ENCODE measurements at places on chromosomes 3 and 15. TPM values are rescaled to one million over a fixed set of nuclear protein-coding genes. Genes with fewer than 3 reads are reported as not detected.

DUOX1 gene
- 0.32 TPM for total RNA-seq

WDR73 gene
- 26.0 TPM for total RNA-seq

SIDT1 gene
- total RNA-seq, result not detected

GOLGA6L10 gene
- total RNA-seq, result under 0.01 TPM

PPP1R14D gene
- total RNA-seq, result not detected

REC114 gene
- total RNA-seq, result not detected

CLEC3B gene
- 45.4 TPM for total RNA-seq

CCR1 gene
- not detected for total RNA-seq

BBS4 gene
- total RNA-seq, result 13.4 TPM

GRCh38 chr15:33132722-33133345, 61.7 kb downstream of the FMN1 start:
- peak; percentile 72 for DNase-seq

- DNase-seq, result peak; percentile 9
These were observed 403.5 kb downstream of the SHQ1 start for GRCh38 chr3:72444656-72445223.

DNA sequence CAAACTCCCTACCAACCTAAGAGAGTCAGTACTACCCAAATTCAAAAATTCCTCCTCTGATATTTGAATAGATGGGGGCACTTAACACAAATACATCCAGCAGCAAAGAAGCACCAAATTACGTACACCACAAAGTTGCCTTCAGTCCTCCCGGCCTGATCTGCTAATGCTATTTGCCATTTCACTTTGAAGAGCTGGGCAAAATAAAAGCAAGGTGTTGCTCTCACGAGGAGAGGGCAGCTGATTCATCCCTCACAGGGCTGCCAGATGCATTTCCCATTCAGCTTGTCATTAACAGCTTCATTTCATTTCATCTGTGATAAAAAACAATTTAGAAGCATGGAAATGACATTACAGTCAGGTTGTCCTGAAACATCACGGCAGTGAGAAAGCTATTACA, 283.4 kb upstream of the VEPH1 start:
- DNase-seq, result peak; percentile 79

- DNase-seq, result no peak
These were observed 7.3 kb downstream of the ADAM10 start for GRCh38 chr15:58742022-58742813.

DNA sequence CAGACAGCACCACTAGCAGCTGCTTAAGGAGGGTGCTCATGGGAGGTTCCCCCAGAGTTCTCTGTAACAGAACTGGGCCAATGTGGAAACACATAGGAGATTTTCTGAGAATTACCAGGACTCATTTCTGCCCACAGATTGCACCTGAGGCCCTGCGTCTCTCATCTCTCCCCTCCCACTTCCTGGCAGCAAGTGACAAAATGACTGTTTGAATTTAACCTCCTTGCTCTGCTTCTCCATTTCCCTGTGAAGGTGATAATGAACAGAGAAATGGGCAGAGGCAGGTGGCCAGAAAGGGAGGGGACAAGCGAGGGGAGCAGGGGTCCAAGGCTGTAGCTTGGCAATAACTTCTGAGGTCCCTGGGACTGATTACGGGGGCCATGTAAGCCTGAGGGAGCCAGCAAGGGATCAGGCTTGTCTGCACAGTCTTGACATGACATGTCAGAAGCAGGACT, 8.0 kb downstream of the EPHB1 start:
- DNase-seq, result no peak

DNA sequence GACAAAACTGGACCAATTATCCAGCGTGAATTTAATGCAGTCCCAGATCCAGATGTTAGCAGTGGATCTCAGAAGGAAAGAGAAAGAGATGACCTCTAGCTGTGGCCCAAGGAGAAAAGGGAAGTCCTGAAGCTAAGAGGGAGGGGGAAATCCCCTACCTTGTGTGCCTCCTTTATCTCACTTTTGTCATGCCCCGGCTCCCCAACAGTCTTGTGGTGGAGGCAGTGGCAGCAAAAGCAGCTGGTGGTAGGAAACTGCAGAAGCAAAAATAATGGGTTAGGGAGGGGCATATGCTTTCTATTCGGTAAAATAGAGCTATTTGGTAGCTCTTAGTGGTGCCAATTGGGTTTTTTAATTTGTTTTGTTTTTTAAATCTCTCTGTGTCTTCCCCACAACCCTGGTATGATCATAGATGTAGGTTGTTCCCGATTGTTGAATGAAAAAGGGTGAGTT, 56.5 kb downstream of the MCTP2 start:
- no peak for DNase-seq

DNA sequence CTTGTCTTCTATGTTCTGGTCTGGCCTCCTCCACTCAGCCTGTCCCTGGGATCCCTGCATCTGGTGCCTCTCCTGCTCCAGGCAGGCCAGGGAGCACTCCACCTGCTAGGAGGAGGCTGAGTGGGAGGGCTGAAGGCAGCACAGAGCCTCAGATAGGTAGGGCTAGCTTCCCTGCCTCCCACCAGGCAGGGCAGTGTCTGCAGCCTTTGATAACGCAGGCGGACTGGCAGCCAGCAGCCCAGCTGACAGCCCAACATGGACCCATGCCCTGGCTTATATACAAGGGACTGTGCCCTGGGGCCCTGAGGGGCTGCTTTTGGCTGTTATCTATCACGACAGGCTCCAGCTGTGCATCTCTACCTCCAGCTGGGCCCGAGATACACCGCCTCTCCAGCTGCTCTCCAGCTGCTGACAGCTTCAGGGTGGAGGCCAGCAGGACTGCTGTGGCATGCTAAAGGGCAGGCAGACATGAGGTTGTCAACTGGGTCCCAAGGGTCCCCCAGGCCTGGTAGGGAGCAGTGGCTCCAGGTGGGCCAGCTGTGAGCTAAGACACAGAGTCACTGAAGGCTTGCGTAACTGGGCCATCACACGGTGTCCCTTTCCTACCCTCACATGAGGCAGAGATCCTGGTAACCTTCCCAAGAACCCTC, 5.2 kb upstream of the CLK3 start:
- DNase-seq, result no peak

DNA sequence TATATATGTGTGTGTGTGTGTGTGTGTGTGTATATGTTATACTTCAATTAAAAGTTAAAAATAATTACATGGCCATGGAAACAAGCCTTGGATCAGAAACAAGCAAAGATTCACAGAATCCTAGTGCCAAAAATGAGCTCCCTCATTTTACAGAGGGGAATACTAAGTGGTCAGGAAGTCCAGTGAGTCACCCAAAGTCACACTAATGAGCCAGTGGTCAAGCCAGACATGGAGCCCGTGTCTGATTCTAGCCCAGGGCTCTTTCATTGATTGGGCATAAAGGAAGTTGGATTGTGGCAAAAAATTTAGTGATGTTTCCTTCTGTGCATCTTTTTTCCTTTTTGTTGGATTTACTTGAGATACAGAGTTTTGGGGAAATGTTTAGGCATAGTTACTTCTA, 152.5 kb upstream of the NPHP3 start:
- DNase-seq, result no peak

DNA sequence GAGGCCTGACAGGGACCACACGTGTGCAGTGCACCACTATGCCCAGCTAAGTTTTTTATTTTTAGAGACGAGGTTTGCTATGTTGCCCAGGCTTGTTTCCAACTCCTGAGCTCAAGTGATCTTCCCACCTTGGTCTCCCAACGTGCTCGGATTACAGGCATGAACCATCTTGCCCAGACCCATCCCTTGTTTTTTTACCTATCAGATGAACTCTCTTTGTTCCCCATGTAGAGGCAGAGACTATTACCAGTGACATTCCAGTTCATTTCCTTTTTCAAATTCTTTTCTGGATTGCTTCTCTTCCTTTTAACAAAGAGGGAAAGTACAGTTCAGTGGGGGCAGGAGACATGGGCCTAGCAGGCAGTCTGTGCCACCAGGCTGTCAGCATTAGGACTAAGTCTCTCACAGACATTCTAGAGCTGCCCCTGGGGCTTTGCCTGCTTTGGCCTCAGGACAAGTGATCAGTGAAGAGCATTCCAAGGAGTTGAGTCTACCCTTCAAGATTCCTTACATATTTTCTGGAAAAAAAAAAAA, 103.5 kb upstream of the SLC7A14 start:
- DNase-seq, result peak; percentile 83

- DNase-seq, result no peak
These were observed 82.7 kb downstream of the EPHB1 start for GRCh38 chr3:134877788-134878187.

DNA sequence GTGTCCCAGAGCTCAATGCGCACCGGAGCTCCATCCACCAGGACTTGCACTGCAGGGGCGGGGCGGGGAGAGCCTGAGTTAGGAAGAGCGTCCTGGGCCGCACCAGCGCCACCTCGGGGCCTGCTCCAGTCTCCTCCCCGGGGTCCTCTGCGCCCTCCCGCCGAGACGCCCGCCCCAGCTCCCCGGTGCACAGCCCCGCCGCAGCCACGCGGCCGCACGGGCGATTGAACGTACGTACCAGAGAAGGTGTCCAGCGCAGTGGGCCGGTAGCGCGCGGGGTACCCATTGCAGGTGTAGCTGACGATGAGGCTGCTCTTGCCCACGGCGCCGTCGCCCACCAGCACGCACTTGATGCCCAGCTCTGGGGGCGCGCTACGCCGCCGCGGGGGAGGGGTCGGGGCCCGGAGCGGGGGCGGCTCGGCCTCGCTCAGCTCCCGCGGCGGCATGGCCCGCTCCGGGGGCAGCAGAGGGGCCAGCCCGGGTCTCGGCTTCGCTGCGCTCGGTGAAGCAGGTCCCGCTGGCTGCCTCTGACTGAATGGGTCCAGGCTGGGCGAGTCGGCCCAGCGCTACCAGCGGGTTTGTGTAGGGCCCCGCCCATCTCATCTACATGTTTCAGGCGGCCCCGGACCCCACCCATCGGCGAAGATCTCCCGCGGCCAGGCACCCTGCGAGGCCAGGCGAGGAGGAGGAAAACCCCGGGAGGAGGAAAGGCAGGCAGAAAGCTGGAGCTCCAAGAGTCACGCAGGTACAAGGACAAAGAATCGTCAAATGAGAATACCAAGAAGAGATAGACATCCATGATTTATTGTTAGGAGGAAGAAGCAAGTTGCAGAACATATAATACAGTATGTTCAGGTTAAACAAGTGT, at the start of gene RHOV:
RHOV (minus strand) TSS at position 541 of the 868 bp plus-strand sequence; CDS start at position 446, 95 bp downstream.
- peak; percentile 69 for DNase-seq

DNA sequence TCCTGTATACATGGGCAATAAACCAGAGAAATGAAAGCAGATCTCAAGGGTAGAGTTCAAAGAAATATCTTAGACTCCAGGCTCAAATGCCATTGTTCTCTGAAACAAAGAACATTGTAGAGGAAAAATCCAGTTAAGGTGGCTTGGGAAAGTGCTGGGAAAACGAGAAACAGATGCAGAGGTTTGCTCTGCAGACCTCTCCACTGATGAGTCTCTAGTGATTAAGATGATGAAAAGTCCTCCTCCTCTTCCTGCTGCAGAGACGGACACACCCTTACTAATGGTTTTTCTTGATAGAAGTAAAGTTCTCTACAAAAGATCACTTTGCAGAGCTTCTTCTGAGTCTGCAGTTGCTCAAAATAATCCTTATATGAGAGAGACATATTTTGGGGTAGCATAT, 264.7 kb downstream of the GABRG3 start:
- DNase-seq, result peak; percentile 40

- no peak for DNase-seq
These were observed 8.9 kb upstream of the PCOLCE2 start for GRCh38 chr3:142897807-142898206.

- peak; percentile 28 for DNase-seq
These were observed 33.6 kb downstream of the PLSCR4 start for GRCh38 chr3:146217324-146217723.

GRCh38 chr3:197117114-197117513, 87.5 kb upstream of the MELTF start:
- DNase-seq, result peak; percentile 30

DNA sequence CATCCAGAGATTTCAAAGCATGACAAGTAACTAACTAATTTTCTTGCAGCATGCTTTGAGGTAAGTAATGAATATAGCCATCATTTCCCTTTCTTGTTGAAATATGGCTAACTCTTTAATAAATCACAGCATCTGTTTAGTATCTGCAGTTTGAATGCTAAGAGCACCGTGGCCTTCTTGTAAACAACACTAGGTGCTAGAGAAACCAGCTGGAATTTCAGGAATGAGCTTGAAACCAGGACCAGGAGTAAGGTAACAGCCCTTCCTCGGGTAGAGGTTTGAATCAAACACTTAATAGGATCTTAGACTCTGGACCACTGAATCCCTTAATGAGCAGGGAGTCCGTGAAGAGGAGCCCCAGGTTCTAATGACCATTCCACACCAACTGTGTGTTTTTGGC, 13.6 kb downstream of the CALML4 start:
- DNase-seq, result no peak

DNA sequence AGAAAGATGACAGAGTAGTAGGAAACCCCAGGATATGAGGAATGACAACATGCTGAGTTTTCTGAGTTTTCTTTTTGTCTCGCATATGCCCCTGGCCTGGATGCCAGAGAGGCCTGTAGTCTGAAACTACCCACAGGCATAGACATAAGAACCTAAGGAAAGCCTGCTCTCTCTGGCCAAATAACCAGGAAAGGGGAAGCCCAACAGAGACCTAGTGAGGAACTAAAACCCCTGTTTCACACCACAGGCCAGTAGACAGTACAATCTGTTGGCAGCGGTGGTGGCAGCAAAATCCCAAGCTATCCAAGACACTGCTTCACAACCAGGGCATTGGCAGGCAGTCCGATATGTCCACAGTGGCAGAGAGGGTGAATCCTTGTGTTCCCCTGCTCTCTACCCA, 55.0 kb upstream of the DCP1A start:
- DNase-seq, result no peak

GRCh38 chr3:149844091-149844490, 31.1 kb downstream of the RNF13 start:
- DNase-seq, result no peak

GRCh38 chr3:105065895-105066839, 300.5 kb upstream of the ALCAM start:
- no peak for DNase-seq

DNA sequence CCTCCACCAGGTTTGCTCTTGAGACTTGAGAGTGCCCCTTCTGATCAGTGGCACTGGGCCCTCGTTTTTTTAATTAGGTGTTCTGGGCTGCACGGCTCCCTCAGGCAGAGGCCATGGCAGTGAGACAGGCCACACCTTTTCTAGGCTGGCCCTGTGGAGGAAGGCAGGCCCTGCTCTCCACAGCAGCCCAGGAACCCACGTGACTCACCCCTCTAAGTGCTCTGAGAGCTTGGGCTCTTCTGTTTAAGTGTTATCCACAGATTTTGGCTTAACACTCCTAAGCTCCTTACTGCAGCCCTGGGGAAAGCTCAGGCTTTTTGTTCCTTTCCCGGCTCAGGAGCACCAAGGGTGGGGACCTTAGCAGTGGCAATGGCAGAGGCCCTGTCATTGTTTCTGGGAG, 463.2 kb upstream of the GBE1 start:
- DNase-seq, result no peak

- no peak for DNase-seq
These were observed 20.9 kb upstream of the TRH start for GRCh38 chr3:129953621-129954020.
